Hematopoietic multipotent progenitor cell treated with erythropoietin and hydrocortisone succinate and interleukin-3 and kit ligand, for 15 days (in vitro differentiated cells): ENCODE measurements at places on chromosomes 12 and 14.

DNA sequence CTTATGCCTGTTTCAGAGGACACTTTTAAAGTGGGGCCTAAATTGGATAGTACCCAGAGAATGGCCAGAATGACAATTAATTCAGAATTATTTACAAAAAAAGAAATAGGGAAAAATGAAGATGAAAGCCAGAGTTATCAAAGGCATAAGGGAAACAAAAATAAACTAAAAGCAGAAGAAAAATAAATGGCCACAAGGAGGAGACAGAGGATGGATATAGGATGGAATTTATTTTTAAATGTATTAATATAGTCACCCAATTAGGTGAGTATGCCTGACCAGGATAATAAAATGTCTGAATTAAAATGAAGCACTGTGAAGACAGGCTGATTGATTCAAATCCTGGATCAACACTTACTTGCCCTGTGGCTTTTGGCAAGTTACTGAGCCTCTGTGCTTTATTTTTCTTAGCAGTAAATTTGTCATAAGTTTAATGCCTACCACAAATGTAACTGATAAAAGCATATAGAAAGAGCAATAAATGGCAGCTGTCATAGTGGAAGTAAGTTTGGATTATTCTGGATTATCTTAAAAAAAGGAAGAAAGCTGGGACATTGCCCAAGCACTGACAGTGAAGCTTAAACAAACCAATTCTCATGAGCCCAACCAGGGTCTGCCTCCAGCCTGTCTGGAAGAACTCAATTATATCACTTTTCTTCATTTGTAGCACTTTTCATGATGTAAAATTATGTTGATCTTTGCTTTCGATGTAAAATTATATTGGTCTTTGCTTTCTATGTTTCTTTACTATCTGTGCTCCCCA is 3.5 kb downstream of the CLEC9A start:
- DNase-seq = no peak

DNA sequence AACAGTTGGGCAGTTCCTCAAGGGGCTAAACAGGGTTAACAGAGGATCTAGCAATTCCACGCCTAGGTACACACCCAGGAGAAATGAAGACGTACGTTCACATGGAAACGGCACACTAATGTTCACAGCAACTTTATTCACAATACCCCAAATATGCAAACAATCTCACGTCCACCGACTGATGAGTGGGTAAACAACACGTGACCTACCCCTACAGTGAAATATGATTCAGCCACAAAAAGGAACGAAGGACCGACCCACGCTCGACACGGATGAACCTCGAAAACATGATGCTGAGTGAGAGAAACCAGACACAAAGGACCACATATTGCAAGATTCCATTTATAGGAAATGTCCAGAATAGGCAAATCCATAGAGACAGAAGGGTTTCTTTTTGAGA is 112.7 kb downstream of the NCOR2 start:
- DNase-seq = no peak

- DNase-seq = no peak
These were observed 17.5 kb upstream of the FAR2 start for GRCh38 chr12:29131539-29131938.

DNA sequence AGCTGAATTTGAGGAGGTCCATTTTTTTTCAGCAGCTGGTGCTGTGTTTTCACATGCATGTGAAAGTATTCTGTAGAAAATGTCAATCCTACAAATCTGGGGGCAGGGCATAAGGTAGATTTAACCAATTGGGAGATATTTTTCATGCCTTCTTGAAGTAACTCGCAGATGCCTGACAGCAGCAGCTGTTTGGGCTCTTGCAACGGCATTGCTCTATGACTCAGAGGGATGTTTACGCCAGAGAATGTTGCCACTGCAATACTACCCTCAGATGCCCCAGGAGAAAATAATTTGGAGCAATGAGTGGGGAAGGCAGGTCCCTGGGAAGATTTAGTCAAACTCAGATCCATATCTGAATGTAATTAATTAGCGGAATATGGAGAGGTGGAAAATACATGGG is 42.5 kb upstream of the MYBPC1 start:
- DNase-seq = no peak

GRCh38 chr12:24034894-24035293 is 85.4 kb upstream of the SOX5 start:
- DNase-seq = no peak

DNA sequence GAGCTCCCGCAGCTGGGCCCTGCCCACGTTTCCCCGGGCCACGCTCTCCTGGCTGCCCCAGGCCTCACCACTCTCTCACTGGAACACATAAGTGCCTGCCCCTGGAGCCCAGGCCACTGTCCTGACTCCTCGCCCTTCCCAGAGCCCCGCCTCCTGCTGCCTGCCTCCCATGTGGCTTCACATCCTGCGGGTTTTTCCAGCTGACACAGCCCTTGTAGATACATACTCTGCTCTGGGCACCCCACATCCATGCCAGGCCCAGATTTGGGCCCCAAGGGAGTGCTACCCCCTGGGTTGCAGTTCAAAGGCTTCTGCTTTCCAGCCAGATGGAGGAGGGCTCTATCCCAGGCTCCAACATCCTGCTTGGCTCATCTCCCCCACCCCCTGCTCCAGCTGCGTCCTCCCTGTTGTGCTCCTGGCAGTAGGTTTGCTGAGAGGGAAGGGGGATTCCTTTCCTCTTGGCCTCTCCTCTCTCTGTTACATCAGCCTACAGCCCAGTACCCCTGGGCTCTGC is 60.1 kb downstream of the TSPAN9 start:
- DNase-seq = no peak

DNA sequence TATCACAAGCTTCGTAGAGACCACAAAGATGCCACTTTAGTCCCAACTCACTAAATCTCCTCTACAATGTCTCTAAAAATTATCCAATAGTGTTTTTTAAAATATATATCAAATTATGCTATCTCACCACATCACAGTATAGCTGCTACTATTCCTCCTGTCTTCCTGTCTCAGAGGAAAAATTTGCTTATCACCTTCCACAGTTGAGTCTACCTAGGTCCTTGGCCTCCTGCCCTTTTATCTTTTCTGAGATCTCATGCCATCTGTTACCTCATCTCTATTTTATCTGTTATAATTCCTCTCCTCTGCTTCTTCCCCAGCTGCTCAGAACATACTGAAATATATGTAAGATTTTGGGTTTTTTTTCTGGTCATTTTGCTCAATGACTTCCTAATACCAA is 568.2 kb downstream of the DIO2 start:
- DNase-seq = no peak

DNA sequence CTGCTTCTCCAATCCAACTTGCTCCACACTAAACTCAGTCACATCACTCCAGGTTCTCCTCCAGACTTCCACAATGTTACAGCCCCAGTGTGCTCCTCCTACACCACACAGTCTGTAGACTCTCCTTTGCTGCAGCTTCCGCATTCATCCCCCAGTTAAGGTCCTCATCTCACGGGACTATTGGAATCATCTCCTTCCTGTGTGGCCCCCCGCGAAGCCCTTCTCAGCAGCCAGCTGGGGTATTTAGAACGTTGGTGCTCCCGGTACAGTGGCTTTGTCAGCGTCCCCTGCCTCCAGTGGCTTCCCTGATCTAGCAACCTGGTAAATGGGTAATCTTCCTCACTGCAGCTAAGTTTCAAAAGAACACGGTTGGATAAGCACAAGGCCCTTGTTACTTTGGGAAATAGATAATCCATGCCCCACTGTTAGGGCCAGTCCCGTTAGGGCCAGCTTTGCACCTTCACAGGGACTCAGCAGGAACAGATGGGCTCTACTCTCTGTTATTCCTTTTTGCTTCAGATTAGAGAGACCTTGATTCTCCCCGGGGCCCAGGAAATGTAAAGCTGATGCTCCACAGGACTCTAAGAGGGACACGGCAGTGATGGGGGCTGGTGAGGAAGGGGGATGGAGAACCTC is 823 bp upstream of the TSPAN11 start:
- DNase-seq = no peak

- DNase-seq = no peak
These were observed 236.2 kb upstream of the FLRT2 start for GRCh38 chr14:85293612-85294234.

GRCh38 chr12:132600048-132601032 is 10.0 kb downstream of the LRCOL1 start:
- DNase-seq = no peak

DNA sequence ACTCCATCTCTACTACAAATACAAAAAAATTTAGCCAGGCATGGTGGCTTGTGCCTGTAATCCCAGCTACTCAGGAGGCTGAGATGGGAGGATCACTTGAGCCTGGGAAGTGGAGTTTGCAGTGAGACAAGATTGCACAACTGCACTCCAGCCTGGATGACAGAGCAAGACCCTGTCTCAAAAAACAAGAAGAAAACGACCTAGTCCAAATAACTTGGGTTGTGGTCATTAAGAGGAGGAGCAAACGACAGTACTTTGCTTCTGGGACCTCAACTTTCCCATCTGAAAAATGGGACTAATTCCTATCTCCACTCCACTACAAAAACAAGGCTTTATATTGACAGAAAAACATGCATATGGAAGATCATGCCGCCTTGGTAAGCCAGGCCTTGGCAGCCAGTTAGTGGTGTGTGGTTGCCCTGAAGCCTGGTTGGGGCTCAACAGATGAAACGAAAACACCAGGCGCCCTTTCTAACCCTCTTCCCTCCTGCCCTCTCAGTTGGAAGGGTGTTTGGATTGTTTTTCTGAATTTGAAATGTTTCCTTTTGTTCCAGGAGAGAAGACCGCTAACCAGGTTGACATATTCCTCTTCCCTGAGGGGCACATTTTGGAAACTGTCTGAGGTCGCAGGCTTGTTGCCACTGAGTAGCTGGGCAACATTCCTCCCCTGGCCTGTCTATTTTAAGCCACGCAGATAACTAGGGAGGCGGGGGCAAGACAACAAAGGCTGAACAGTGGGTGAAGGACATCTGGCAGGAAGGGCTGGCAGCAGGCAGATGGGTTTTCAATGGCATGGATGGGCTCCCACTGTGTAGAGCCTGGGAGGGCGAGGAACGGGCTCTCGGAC is 13.7 kb upstream of the VPS37B start:
- no peak for DNase-seq

GRCh38 chr14:100762901-100763300 is 36.2 kb downstream of the DLK1 start:
- no peak for DNase-seq

DNA sequence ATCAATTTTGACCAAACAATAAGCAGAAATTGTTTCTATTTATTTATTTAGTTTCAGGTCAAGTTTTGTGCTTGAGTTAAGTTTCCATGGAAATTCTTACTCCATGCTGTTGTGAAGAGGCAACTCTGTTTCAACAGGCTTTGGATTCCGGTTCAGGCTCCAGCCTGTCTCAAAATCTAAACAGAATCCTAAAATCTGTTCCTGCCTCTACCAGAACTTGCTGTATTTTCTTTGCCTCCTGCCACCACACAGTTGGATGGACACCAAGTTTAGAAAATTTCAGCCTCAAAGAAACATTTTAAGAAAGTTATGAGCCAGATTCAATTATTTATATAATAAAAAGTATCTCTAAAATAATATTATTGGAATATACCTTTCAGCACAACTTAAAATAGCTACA is 330.9 kb downstream of the FOXG1 start:
- DNase-seq = no peak

DNA sequence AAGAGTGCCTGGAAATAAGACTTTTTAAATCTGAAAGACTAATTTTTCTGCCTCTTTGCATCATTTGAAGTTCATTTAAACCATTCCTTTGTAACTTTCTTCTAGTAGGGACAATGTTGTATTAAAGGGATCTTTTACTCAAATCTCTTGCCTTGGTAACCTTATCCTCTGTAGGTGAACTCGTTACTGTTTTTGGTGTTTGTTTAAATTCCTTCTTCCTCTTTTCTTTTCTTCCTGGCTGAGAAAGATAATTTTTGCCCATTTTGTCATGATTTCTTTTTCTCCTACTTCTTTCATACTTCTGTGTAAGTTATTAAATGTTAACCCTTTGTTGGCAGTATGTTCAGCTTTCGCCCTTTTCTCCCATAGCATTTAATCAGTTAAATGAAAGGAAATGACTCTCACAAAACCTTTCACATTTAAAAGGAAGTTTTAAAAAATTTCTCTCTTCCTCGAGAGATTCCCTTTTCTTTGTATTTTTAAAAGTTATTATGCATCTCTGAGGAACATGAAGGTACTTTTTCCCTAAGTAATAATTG is 10.3 kb downstream of the VEZT start:
- DNase-seq = no peak

- no peak for DNase-seq
These were observed 156.1 kb downstream of the DIO2 start for GRCh38 chr14:80055226-80055625.
